ENCODE measurements at places on chromosomes 3 and 15.

DNA sequence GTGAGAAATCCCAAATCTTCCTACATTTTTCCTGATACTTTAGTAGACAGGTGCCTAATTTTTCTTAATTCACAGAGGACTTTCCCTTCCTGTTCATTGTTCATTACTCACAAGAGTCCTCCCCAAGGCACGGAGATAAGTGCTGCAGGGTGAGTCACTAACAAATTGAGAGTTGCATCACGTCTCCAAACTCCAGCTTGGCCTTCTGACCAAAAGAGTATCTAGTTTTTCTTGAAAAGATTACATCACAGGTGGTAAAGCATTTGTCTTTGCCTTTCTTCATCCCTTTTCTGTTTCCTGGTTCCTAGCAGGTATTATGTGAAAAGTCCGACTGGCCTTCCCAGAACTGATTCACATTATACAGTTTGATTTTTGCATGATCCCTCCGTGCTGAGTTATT lies 24.9 kb upstream of the RASGRP1 start:
- DNase-seq, result no peak

- no peak for DNase-seq
Observed at GRCh38 chr3:100708644-100708988, 678 bp upstream of the TFG start.

- DNase-seq, result no peak
Observed at GRCh38 chr3:76040946-76041345, 255.6 kb upstream of the ZNF717 start.

GRCh38 chr15:79897380-79897678 lies 515 bp upstream of the MTHFS start:
- no peak for DNase-seq

DNA sequence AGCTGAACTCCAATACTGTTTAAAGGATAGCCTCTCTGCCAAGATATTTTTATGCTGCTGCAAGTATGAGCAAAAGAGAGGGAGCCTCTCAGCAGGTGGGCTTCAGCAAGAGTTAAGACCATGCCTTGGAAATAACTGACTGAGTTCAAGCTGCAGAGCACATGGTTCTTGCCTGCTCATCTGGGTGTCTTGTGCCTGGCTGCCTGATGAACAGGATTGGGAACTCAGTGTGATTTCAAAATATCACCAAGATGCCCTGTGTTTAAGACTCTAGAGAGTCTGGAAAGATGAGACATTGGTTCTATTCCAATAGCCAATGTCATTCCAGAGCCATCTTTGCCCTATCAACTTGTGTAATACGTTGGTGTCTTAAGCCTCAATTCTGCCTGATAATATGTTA lies 147.5 kb upstream of the VEPH1 start:
- DNase-seq, result no peak

GRCh38 chr15:68538311-68538710 lies 40.5 kb upstream of the CORO2B start:
- DNase-seq, result no peak

DNA sequence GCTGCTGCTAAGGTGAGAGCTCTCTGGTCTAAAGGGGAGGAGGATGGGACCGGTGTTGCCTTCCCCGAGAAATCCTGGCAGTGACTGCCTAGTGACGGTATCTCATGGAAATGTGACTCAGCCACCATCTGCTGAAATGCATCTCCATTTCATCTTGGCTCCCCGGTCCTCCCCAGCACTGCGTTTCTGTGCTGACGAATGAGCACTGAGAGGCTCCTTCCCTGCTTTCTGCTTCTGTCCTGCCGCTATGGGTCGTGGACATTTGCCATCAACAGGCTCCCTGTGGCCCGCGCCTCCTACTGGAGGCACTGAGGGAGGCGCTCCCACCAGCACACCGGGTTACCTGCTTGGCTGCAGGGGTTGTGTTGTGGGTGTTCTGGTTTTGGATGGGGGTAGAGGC lies 13.5 kb upstream of the SEC13 start:
- DNase-seq, result no peak

- DNase-seq, result no peak
Observed at GRCh38 chr3:131794766-131795388, 239.9 kb downstream of the CPNE4 start.

GRCh38 chr3:184172681-184173373 lies 1.8 kb upstream of the AP2M1 start:
- no peak for DNase-seq

DNA sequence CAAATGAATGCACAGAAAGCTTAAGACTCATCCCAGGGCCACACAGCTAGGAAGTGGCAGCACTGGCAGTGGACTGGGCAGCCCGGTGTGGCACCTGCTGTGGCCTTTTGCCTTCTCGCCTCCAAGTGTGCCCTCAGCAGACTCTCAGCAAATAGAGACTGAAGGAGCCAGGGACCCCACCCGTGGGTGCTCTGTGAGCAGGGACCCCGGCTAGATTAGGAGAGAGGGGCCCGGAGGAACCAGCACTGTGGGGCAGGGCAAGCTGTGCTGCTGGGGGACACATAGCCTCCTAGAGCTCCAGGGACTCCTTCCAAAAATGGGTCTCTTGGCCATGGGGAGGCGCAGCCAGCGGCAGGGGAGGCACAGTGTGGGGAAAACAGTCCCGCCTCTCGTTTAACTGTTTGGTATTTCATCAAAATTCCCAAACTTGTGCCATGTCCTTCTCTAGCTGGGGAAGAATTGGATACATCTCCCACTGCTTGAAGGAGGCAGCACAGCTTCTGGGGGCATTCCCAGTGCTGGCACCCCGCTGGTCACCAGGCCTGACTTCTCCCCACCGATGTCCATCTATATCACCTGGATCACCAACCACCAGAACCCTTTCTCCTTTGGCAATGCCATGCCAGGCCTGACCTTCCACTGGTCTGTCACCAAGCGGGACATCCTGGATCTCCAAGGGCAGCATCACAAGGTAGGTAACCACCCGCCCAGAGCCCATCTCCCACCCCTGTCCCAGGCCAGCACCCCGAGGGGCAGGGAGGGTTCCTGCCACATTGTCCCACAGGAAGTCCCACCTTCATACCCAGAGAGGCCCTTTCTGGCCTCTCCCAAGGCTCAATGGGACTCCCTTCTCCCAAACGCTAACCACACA lies 12.0 kb upstream of the TXNRD3 start:
- DNase-seq, result no peak

DNA sequence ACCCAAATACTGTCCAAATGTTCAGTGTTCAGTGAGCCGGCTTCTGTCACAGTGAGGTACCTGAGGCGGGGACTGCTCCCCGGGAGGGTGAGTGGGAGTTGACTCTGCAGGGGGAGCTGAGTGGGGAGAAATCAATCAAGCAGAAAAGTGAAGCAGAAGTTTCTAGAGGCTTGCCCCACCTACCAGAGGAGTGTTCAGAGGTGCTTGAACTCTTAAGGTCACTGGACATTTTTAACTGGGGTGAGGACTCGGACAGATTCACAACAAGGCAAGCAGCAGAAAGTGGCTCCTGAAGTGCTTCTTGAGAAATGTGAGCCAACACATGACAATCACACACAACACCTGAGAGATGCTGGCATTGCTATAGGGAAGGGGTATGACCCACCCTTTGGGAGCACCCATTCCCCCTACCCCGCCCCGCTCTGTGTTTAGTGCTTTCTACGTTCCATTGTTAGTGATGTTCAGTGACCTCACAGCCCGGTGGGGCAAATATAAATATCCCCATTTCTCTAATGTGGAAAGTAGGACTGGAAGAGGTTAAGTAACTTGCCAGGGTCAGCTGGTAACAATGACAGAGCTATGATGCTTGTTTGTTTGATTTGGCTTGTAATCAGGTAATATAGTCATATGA lies 48.6 kb upstream of the AKAP13 start:
- no peak for DNase-seq

GRCh38 chr15:41772720-41773331 lies 1.5 kb upstream of the MAPKBP1 start:
- DNase-seq, result peak; percentile 14

- DNase-seq, result no peak
Observed at GRCh38 chr3:52341123-52341522, 25.0 kb downstream of the DNAH1 start.

- no peak for DNase-seq
Observed at GRCh38 chr3:148205977-148206376, 491.7 kb upstream of the AGTR1 start.

- DNase-seq, result no peak
Observed at GRCh38 chr3:154701055-154701454, 271.1 kb upstream of the GPR149 start.

GRCh38 chr3:197709135-197709534 lies 27.6 kb downstream of the RUBCN start:
- DNase-seq, result no peak

DNA sequence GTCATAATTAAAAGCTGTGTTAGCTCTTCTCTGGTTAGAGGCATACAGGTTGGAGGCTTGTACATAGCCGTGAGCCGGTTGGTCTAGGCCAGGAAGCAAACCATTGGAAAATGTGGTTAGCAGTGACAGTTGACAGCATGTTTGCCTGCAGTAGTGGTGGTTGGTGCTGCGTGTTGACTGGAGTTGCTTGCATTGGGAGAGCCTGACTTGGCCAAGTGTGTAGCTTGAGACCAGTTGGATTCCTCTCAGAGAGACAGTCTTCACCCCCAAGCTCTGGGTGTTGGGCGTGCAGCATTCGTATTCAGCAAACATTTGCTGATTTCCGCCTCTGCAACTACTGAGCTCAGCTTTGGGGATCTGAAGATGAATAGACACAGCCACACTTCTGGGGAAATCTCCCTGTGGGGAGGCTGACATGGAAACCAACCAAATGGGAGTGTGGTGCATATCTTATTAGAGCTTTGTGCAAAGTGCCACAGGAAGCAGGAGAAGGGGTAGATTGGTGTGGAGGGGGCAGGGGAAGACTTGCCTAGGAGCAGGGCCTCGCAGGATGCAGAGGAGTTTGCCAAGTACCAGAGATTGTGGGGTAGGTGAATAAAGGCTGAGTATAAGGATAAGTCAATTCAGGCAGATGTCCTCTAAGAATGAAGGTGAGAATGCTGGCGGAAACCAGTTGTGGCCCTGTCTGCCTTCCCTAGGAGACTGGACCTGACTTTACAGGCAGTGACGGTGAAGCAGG lies 83.5 kb downstream of the IGF1R start:
- no peak for DNase-seq

GRCh38 chr15:41489641-41490040 lies 4.0 kb upstream of the ITPKA start:
- no peak for DNase-seq

DNA sequence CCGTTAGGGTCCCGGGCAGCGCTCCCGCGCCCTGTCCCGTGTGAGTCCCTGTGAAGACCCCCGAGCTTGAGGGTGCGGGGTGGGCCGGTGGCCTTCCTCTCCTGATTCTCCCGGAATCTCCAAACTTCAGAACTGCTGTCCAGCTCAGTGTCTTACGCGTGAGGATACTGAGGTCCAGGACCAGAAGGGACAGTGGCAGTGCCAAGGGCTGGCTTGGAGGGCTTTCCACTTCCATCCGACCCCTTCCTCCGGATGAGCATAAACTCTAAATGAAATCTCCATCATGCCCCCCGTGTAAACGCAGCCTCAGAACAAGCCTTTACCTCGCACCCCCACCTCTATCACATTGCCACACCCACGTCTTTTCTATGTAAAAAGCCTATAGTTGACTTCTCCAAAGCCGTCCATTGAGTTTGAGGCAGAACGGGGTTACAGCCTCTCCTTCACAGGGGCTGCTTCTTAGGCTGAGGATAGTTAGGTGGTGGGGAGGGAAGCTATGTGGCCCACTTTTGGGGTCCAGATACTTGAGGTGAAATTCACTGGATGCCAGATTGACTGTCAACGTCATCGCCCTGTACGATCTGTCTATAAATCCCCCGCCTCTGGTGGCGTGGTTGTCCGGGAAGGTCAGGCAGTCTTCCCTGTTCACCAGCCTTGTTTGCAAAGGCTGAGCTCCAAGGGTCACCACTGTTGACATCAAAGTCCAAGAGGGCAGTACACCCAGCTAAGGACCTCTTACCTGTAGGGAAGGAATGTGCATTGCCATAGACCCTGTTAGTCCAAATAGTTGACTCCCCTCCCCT lies 1.1 kb downstream of the EDEM1 start:
- DNase-seq, result peak; percentile 72

DNA sequence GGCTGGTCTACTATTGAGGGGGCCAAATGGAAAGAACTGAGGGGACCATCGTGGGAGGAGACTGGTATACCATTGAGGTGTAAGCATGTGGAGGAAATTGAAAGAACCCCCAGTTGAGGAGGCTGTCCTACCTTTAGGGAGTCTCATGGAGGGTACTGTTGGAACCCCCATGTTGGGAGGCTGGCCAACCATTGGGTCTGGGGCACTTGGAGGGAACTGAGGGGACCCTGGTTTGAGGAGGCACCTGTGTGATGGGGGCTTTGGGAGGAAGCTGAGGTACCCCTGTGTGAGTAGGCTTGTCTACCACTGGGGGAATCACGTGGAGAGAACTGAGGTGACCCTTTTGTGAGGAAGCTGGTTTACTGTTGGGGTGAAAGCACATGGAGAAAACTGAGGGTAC lies 157.5 kb downstream of the FBLN2 start:
- peak; percentile 38 for DNase-seq

- no peak for DNase-seq
Observed at GRCh38 chr3:46110701-46111493, 83.6 kb upstream of the XCR1 start.

DNA sequence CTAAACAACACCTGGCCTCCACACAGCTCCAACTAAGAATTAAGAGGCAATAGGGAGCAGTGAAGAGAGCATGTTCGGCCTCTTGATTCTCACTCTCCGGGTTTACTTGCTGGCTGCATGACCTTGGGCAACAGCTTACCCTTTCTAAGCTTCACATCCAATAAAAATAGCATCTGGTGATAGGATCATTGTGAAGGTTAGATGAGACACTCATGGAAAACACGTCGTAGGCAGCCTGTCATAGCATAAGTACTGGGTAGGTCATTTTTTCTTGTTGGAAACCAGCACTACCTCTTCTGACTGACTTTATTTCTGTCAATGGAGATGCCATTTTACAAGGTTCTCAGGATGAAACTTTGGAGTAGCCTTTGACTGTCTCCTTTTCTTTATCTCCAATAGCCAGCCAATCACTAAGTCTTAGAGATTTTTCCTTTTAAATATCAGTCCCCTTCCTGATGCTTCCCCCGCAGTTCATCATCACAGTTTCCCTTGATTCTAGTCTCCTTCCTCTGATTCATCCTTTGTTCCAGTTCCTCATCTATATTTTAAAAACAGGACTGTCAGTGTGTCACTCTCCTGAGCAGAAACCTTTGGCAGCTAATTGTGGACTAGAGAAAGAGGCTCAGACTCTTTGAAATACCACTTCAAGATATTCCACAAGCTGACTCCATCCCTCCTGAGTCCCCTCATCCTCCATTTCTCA lies 271.5 kb downstream of the SLC9A9 start:
- DNase-seq, result no peak

DNA sequence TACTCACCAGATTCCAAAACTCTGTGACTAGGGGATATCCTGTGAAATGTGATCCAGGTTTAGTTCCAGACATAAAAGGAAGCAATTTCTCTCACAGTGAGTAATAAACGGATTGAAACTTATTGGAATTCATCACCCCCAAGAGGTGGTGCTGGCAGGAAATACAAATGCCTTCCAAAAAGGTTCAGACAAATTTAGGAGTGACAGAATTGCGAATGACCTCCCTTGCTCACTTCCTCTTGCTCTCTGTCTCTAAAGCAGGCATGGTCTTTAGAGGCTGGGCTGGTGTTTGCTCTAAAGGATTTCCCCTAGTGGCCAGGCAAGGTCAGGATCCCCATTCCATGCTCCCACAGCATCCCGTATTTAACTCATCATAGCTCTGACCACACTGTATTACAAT lies 449.4 kb upstream of the PPP2R3A start:
- DNase-seq, result no peak

GRCh38 chr3:128548426-128549282 lies 55.7 kb upstream of the GATA2 start:
- DNase-seq, result no peak

GRCh38 chr3:4829031-4829394 lies 150.2 kb upstream of the BHLHE40 start:
- no peak for DNase-seq

Measured in stimulated activated effector memory CD8-positive, alpha-beta T cell treated with anti-CD3 and anti-CD28 coated beads, Interleukin-12 subunit alpha, Interleukin-12 subunit beta, amount 100 ng/mL, for 72 hours (primary cell).